Left ventricle myocardium inferior (tissue), 1 donor: ENCODE measurements at places on chromosomes 12 and 14. TPM values are rescaled to one million over a fixed set of nuclear protein-coding genes. Genes with fewer than 3 reads are reported as not detected.

Gene SLCO1A2
- total RNA-seq: not detected

Gene FAM222A
- total RNA-seq: 20.0 TPM

Gene MARK3
- total RNA-seq: 103 TPM

Gene C1R
- 143 TPM for total RNA-seq

Gene PPM1H
- 6.0 TPM for total RNA-seq

Gene TCL1B
- not detected for total RNA-seq

Gene TAS2R9
- total RNA-seq: not detected

GRCh38 chr12:52633383-52633782 lies 15.0 kb upstream of the KRT73 start:
- peaks cover 29% of the 10 kb centered on the region for H3K27me3 ChIP-seq
- no peak overlapping the region for H3K27ac ChIP-seq
- no peak for DNase-seq
- H3K36me3 ChIP-seq: no peaks in the 10 kb centered on the region
- peaks cover 4% of the 10 kb centered on the region for H3K4me1 ChIP-seq

GRCh38 chr12:101885912-101886561 lies 8.7 kb downstream of the DRAM1 start:
- DNase-seq: no peak
- H3K27me3 ChIP-seq: no peaks in the 10 kb centered on the region
- H3K4me1 ChIP-seq: no peaks in the 10 kb centered on the region
- H3K27ac ChIP-seq: no peak overlapping the region
- no peak overlapping the region for H3K4me3 ChIP-seq

DNA sequence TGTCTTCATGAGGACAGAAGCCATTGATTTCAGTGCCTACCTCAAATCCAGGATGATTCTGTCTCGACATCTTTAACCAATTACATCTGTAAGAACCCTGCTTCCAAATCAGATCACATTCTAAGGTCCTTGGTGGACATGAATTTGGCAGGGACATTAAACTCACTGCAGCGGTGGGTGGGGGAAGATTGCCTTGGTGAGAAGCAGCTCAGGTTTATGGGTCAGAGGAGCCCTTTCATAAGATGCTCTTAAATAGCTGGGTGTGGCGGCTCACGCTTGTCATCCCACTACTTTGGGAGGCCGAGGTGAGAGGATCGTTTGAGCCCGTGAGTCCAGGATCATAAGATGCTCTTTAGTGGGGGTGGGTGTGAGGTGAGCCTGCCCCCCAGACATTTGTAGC lies 42.9 kb downstream of the ELK3 start:
- H3K27ac ChIP-seq: peak overlapping the region; percentile 86
- H3K27me3 ChIP-seq: no peaks in the 10 kb centered on the region
- no peaks in the 10 kb centered on the region for H3K36me3 ChIP-seq

DNA sequence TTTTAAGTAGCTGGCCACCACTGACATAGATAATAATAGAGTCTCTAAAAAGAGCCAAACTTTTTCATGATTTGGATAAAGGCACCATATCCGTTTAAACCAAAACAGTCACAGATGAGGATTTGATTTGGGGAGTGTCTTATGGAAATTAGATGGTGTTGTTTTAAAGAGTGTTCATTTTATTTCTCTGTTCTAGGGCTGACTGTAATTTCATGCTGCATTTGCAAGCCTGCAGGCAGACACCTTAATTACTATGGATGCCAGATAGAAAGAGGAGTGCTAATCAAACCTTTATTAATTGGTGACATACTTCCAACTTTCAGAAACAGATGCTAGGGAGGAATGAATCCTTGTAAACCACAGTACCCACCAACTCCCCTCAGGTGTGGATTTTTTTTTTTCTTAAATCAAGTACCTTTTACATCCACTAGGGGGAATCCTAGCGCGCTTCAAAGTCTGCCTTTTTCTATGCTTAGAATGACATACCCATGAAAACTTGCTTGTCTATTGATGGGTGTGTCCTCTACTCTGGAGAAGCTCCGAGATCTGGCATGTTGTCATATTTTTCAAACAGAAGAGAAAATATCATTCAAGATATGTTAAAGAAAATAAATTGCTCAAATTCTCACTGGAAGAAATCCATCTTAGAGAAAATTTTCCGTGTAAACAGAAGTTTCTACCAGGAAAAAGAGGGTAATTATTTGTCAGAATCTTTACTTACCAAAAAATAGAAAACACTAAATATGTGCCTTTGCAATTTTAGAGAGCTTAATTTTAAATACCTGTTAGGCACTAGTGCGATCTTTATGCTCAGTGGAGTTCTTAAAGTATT lies 14.2 kb upstream of the PLXNC1 start:
- H3K4me1 ChIP-seq: no peaks in the 10 kb centered on the region
- DNase-seq: no peak
- peaks cover 6% of the 10 kb centered on the region for H3K27me3 ChIP-seq
- no peak overlapping the region for H3K4me3 ChIP-seq

DNA sequence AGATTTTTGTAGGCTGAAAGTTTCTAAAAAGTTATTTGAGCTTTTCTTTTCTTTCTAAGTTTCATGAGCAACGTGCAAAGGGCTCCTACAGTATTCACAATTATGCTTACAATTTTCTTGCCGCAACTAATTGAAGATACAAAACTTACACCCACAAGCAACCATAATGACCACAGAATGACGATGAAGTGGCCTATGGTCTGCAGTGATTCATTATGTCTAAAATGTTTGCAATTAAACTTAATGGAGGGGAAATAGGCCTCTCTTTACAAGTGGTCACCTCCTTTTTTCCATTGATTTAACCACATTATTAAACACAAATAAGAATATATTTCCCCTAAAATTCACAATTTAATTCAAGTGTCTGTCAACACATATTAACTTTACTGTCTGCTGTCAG lies 732.6 kb upstream of the FLRT2 start:
- H3K4me1 ChIP-seq: no peaks in the 10 kb centered on the region
- H3K27me3 ChIP-seq: no peaks in the 10 kb centered on the region
- no peaks in the 10 kb centered on the region for H3K36me3 ChIP-seq
- H3K4me3 ChIP-seq: no peak overlapping the region
- DNase-seq: no peak

DNA sequence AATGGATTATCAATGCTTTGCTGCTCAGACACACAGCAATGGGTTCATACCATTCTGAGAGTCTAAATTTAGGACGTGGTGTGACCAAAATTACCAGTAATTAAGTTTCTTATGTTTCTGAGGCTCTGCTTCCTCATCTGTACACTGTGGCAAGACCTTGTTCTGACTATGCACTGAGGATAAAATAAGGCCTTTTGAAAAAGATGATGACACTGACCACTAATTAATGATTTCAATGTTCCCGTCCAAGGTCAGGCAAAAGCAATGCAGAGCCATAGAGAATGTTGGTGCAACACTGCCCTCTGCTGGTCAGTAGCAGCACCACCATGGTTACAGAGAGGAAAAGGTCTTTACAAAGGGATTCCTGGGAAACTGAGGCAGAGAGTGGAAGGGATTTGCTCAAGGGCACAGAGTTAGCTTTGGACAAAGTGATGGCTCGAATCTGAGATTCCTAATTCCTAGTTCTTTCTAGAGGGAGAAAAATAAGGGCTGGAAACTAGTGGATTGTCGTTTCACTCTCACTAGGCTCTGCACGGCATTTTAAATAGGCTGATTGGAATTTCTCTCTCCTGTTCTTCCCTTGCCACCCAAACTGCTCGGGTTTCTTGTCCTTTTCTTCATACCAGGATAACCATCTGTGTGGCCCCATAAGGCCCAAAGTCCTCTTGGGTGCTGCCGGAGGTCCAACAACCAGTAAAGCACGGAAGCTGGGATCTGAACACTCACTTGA lies 22.3 kb upstream of the P2RX7 start:
- no peaks in the 10 kb centered on the region for H3K4me1 ChIP-seq
- no peaks in the 10 kb centered on the region for H3K36me3 ChIP-seq
- DNase-seq: peak; percentile 41

DNA sequence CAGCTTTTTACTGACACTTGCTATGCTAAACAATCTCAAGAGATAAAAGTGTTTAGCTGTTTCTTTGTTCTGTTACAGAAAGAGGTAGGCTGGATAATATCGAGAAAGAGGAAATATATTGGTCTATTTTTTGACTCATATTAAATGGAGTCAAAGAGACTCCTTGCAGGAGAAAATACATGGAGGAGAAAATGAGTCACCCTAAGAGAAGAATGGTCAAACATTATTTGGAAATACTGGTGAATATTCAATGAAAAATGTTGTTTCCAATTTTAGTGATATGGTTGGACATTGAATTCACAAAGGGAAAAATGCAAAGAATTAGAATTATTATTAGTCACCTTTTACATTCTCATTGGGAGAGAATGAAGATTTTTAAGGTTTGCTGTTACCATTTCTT lies 3.2 kb downstream of the KCNJ8 start:
- peak overlapping the region; percentile 76 for H3K4me3 ChIP-seq
- H3K36me3 ChIP-seq: peaks cover 35% of the 10 kb centered on the region
- no peak for DNase-seq

- DNase-seq: no peak
- peak overlapping the region; percentile 85 for H3K4me3 ChIP-seq
- peak overlapping the region; percentile 99 for H3K27ac ChIP-seq
Measured at GRCh38 chr12:14367040-14367661, 1.7 kb downstream of the ATF7IP start.

GRCh38 chr12:93839064-93839463 lies 161.9 kb downstream of the CRADD start:
- DNase-seq: no peak
- H3K4me3 ChIP-seq: no peak overlapping the region
- H3K27me3 ChIP-seq: no peaks in the 10 kb centered on the region
- peaks cover 39% of the 10 kb centered on the region for H3K4me1 ChIP-seq
- peak overlapping the region; percentile 46 for H3K27ac ChIP-seq

DNA sequence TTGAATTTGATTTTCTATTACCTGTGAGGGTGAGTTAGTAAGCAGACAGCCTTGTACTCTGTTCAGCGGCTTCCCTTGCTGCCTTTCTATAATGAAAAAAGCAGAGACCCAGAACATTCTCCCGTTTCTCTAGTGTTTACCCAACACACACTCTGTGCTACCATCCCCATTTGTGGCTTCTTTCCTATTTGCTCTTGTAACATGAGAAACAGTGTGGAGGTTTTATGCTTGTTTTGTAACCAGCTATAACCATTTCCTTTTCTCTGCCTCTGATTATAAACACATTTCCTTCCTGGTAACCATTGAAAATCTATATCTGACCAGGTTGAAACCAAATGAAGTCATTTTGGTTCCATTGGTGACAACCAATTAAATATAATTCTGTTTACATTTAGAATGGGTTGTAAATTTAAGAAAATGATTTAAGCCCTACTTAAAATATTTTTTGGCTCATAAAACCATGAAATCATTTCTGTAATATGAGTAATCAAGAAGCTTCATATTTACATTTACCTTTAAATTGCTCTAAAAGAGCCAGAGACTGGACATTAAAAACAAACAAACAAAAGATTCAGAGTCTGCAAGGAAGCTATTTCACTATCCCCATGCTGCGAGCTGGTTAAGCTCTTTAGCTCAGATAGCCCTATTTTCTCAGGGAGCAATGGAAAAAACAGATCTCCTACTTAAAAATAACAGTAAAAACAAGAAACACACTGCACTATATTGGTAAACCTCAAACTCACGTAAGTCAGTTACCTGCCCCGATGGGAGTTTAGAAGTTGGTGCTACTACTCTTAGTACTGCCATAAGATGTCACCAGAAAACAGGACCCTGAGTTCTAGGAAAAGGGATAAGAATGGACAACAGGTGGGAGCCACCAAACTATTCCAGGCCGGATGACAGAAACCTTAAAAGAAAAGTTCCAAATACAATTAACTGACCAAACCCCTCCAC lies 206.5 kb upstream of the EEA1 start:
- no peaks in the 10 kb centered on the region for H3K27me3 ChIP-seq
- H3K4me3 ChIP-seq: no peak overlapping the region
- no peaks in the 10 kb centered on the region for H3K36me3 ChIP-seq
- DNase-seq: no peak
- peaks cover 45% of the 10 kb centered on the region for H3K4me1 ChIP-seq

- H3K27me3 ChIP-seq: no peaks in the 10 kb centered on the region
- no peak overlapping the region for H3K27ac ChIP-seq
- no peak overlapping the region for H3K4me3 ChIP-seq
- H3K4me1 ChIP-seq: peaks cover 26% of the 10 kb centered on the region
- H3K36me3 ChIP-seq: peaks cover 6% of the 10 kb centered on the region
- DNase-seq: no peak
Measured at GRCh38 chr12:131100031-131100674, 146.4 kb downstream of the ADGRD1 start.
